ENCODE measurements at places on chromosomes 5 and 9. TPM values are rescaled to one million over a fixed set of nuclear protein-coding genes. Genes with fewer than 3 reads are reported as not detected.

The NUTM2F gene
- total RNA-seq: not detected

The GMCL2 gene
- not detected for total RNA-seq

The TMEM174 gene
- total RNA-seq: not detected

The ARHGAP26 gene
- 46.6 TPM for total RNA-seq

The CRHBP gene
- not detected for total RNA-seq

The INSYN2B gene
- total RNA-seq: not detected

- no peak for DNase-seq
Observed at GRCh38 chr9:84839541-84839940, 170.0 kb downstream of the NTRK2 start.

DNA sequence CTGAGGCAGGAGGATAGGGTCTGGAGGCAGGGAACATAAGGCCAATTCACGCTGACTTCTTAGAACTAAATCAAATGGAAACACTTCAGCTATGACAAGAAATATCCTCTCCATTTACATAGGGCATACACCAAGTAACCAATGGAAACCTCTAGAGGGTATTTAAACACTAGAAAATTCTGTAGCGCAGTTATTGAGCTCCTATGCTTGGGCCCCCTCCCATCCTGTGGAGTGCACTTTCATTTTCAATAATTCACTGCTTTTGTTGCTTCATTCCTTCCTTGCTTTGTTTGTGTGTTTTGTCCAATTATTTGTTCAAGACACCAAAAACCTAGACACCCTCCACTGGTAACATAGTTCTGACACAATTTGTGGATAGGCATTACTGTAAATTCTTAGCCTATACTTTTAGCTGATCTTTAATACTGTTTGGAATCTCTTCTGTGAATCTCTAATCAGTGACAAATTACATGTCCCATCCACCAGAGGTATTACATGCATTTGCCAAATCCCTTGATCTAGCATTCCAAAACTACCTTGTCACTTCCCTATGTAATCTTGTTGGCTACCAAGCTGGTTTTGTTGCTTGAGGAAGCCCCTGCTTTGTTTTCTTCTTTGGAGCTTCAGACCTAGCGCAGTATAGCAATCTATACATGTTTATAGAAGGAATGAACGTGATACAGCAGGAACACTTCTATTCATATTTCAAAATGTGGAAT, 61.6 kb downstream of the ST8SIA4 start:
- peak; percentile 14 for DNase-seq

- DNase-seq: no peak
Observed at GRCh38 chr9:19457693-19458009, 48.8 kb downstream of the ACER2 start.

GRCh38 chr9:120874226-120875194, 2.5 kb downstream of the PHF19 start:
- DNase-seq: no peak
